ENCODE measurements at places on chromosomes 5 and 9. TPM values are rescaled to one million over a fixed set of nuclear protein-coding genes. Genes with fewer than 3 reads are reported as not detected.

Gene INVS
- 18.6 TPM for total RNA-seq

- no peak for DNase-seq
These were observed 147.8 kb downstream of the TMEM38B start for GRCh38 chr9:105842023-105842644.

GRCh38 chr5:173712609-173713175 lies 96.2 kb upstream of the BOD1 start:
- DNase-seq = no peak

DNA sequence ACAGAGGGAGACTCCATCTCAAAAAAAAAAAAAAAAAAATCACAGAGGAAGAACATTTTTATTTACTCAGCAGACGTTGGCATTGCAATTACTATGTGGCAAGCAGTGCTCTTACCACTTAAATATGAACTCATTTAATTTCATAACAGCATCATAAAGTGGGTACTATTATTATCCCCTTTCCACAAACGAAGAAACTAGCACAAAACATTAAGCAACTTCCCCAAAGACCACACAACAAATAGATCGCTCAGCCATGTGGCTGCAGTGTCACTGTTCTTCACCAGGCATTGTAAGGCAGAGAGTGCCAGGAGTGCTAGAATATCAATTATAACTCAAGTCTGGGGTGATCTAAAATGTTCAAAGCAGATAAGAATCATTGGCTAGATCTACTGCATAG lies 69.8 kb upstream of the PLPP6 start:
- no peak for DNase-seq

GRCh38 chr5:163512526-163512925 lies 7.1 kb downstream of the MAT2B start:
- no peak for DNase-seq

Gene AQP3
- 1.1 TPM for total RNA-seq

GRCh38 chr9:94681508-94681907 lies 42.2 kb upstream of the FBP1 start:
- DNase-seq = peak; percentile 31

GRCh38 chr5:32711681-32712480 lies 760 bp downstream of the NPR3 start:
- no peak for DNase-seq

- no peak for DNase-seq
These were observed 43.4 kb downstream of the RETREG1 start for GRCh38 chr5:16573401-16573800.

- DNase-seq = no peak
These were observed 558.7 kb downstream of the ACTL7B start for GRCh38 chr9:108297073-108297472.

Gene OLFM1
- total RNA-seq = 0.96 TPM

Gene VCAN
- 175 TPM for total RNA-seq

DNA sequence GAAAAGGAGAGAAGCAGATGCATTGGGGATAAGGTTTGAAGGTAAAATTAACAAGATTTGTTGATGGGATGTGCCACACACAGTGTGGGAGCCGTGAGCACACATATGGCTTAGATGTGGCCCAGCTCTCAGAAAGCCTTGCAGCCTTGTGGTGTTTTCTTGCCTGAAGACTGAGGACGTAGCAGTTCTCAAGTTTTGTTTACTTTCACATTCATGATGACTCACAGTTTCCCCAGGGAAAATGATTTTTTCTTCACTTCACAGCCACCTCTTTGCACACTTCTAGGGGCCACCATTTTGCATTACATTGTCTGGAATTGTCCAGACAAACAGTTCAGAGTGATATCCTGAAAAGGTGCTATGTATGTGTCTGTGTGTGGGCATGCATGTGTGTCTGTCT lies 126.2 kb downstream of the BASP1 start:
- peak; percentile 50 for DNase-seq

DNA sequence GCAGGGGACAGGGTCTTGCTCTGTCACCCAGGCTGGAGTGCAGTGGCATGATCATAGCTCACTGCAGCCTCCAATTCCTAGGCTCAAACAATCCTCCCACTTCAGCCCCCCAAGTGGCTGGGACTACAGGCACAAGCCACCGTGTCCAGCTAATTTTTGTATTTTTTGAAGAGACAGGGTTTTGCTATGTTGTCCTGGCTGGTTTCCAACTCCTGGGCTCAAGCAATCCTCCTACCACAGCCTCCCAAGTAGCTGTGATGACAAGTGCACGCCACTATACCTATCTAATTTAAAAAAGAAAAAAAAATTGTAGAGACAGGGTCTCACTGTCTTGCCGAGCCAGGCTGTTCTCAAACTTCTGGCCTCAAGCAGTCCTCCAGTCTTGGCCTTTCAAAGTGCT lies 31.6 kb upstream of the LECT2 start:
- no peak for DNase-seq

GRCh38 chr5:16577677-16578076 lies 39.1 kb downstream of the RETREG1 start:
- DNase-seq = no peak

DNA sequence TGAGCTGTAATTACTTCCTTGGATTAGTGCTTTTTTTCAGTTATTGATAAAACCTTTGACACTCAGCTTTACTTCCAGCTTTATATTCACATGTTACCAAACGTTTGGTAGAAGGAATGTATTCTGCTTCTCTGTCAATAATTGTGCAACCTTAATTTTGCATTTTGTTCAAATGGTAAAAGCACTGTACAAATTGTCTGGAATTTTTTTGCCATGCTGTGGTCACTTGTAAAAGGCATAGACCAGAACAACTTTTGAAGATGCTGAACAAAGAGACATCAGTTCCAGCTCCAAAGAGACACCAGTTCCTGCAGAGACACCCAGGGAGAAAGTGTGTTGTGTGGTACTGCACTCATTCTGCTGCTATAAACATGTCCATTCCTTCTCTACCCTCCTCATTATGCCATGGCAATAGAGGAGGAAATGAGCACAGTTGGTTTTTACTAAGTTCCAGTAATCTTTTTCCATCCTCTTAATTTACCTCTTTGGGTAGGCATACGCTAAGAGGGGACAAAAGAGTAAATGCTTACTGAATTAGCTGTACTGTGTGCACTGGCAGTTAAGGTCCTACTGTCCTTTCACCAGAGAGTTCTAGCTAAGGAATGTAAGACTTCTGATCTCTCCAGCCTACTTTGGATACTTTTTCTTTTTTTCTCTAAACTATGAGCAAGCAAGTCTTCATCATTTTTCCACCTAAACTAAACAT lies 387.4 kb downstream of the FGF10 start:
- no peak for DNase-seq

DNA sequence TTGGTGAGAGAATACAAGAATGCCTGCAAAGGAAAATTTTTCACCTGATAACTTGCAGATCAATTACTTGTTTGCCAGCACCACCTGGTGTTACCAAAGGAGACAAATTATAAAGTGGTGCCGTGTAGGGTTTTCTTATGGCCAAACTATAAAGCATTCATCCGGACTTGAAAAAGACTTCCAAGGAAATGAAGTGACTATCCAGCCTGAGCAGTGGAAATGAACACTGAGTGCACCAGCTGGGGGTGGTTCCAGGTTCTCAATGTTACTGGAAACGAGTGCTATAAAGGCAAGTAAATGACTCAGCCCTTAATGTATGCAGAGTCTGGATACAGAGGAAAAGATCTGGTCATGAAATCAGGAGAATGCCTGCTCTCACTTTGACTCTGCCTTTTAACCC lies 113.1 kb downstream of the DNAH5 start:
- peak; percentile 9 for DNase-seq

Gene SECISBP2
- 47.6 TPM for total RNA-seq

- DNase-seq = no peak
These were observed 805.4 kb upstream of the CDH6 start for GRCh38 chr5:30387974-30388632.

Gene GABRA6
- total RNA-seq = not detected

Gene GRK6
- total RNA-seq = 34.9 TPM

Gene SPINK5
- total RNA-seq = 5.6 TPM

Gene PPP1R26
- total RNA-seq = 48.0 TPM

- no peak for DNase-seq
These were observed 70.3 kb upstream of the MAP1B start for GRCh38 chr5:72036951-72037350.

Gene F2RL2
- total RNA-seq = 2.0 TPM

- no peak for DNase-seq
These were observed 213.4 kb downstream of the ATPSCKMT start for GRCh38 chr5:10036136-10036815.

Gene SPINK4
- total RNA-seq = not detected

Gene AK8
- 1.6 TPM for total RNA-seq

- DNase-seq = no peak
These were observed 400 bp downstream of the KDM4C start for GRCh38 chr9:6758248-6758497.

- no peak for DNase-seq
These were observed 316.6 kb upstream of the RIOK2 start for GRCh38 chr5:97499605-97500004.

DNA sequence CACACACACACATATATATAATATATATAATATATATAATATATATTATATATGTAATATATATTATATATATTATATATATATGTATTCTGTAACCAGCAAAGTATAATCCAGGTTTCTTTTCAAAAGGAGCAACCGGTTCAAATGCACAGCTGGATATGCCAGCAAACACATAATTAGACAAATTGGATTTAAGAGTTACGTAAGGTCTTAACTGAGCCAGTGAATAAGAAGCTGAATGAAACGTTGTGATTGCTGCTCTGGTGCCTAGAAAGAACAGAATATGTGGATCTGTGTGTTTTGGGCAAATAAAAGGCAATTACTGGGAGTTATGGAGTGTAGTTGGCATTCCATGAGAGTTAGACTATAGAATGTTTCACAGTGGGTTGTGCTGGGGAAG lies 178.1 kb downstream of the SLF1 start:
- DNase-seq = no peak

DNA sequence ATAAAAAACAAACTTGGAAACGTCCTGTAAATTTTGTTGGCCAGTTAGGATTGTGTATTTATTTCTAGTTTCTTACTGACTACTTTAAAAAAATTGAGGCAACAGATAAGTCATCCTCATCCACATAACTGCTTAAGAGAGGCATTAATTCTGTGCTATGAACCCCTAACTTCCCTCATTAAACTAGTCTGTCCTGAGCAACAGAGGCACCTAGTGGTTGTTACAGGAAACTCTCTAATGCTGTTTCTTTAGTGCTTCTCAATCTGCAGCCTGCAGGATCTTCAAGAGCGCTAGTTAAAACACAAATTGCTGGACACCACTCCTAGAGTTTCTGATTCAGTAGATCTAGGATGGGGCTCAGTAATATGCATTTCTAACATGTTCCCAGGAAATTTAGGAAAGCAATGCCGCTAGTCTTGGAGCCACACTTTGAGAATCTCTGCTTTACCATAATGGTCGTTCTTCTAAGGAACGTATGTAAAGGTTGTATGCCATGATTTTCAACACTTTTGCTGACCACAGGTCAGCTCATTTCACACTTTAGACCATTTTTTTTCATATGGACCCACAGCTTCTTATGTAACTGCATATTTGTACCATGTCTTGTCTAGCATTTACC lies 410.1 kb upstream of the SMARCA2 start:
- DNase-seq = peak; percentile 4
